ENCODE measurements at places on chromosomes 5 and 9. TPM values are rescaled to one million over a fixed set of nuclear protein-coding genes. Genes with fewer than 3 reads are reported as not detected.
A peak's percentile ranks its signal among the peaks of the same experiment; 100 is the strongest.

- no peak for DNase-seq
Observed at GRCh38 chr5:5511904-5512416, 89.5 kb downstream of the ICE1 start.

GRCh38 chr9:134217431-134218210 is 53.3 kb upstream of the RNU6ATAC start:
- DNase-seq, result no peak

The DCP2 gene
- 113 TPM for total RNA-seq

The TAF1L gene
- total RNA-seq, result 0.05 TPM

The TMED9 gene
- total RNA-seq, result 107 TPM

The SLCO6A1 gene
- not detected for total RNA-seq

GRCh38 chr9:71465392-71465791 is 302.9 kb downstream of the CEMIP2 start:
- no peak for DNase-seq

DNA sequence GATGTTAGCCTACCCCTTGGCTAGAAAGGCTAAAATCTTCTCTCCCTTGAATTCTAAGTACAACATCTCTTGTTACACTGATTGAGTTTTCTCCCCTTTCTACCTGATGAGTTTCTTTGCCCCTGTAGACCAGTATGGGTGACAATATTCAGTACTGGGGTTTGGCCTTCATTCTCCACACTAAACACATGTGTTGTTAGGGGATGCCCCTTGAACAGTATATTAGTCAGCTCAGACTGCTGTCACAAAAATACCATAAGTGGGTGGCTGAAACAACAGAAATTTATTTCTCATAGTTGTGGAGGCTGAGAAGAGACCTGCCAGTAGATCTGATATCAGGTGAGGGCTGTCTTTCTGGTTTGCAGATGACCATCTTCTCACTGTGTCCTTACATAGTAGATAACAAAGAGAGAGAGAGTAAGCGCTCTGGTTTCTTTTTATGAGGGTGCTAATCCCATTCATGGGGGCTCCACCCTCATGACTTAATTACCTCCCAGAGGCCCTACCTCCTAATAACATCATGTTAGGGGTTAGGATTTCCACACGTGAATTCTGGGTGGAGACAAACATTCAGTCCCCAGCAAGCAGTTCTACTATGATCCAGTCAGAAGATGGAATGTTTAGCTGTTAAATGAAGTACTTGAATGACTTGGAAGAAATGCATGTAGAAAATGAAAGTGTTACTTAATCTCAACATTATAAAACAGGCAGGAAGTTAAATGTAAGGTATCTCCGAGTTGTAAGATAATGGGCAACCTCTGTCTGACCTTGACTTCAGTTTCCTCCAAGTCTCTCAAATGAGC is 17.5 kb downstream of the VLDLR start:
- peak; percentile 26 for DNase-seq

The PCDHGB4 gene
- not detected for total RNA-seq

DNA sequence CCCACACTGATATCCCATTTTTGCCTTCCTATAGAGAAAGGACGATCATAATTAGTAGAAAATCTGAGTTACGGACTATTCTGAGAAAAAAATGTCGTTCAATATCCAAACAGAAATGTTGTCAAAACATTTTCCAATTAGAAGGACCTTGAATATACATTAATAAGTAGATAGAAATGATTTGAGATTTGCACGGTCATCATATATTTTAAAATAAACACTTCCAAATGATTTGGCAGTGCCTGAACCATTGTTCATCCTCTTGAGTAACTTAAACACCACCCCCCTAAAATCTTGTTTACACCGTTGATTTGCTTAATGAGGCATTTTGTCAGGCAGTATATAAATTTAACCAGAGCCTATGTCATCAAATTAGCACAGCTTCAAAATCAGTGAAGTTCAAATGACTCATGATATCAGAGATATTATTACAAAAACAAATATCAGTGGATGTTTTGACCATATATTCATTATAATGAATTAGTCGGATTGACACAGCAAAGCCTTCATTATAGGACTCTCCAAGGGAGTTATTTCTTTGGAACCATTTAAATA is 105.0 kb downstream of the ACTL7B start:
- no peak for DNase-seq

GRCh38 chr9:136861874-136862457 is 4.1 kb downstream of the EDF1 start:
- DNase-seq, result no peak

DNA sequence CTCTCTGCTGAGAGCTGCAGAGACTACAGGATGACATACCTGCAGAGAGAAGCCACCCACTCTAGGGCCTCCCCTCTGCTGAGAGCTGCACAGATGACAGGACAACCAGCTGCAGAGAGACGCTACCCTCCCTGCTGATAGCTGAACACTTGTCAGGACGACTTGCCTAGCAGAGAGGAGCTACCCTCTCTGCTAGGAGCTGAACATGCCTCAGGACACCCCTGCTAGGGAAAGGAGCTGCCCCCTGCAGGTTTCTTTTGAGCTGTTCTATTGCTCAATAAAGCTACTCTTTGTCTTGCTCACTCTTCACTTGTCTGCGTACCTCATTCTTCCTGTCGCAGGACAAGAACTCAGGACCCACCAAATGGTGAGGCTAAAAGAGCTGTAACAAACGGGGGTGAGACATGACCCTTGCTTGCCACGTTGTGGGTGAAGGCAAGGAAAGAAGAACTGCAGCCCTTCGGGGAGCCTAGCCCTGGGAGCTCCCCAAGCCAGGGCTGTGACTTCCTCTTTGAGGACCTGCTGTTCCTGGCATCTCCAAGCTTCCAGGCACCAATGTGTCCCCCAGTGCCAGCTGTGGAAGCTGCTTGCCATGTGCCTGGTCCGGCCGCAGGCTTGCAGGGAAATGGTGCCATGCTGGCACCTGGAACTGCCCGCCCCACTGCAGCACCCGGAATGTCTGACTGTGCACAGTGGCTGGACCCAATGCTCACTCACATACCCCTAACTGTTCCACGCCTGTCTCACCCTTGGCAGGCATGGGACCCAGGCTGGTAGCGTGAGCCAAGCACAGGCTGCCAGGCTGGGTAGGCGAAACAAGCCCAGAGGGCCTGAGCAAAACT is 5.1 kb upstream of the TESK1 start:
- no peak for DNase-seq

DNA sequence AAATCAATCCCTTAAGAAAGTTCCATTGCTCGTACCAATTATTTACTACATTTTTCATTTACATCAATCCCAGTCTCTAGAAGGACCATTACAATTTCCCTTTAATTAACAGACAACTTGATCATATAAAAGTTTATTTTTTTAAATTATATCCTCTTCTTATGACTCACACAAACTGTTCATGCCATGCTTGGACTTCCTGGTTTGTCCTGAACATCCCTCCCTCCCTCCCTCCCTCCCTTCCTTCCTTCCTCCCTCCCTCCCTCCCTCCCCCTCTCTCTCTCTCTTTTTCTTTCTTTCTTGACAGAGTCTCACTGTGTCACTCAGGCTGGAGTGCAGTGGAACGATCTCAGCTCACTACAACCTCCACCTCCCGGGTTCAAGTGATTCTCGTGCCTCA is 11.6 kb upstream of the CLTB start:
- no peak for DNase-seq

- DNase-seq, result no peak
Observed at GRCh38 chr5:122656160-122656559, 118.7 kb upstream of the SNX2 start.

The GABBR2 gene
- total RNA-seq, result not detected

The PSD2 gene
- total RNA-seq, result not detected

GRCh38 chr5:68170826-68171558 is 44.6 kb upstream of the PIK3R1 start:
- no peak for DNase-seq

The PCDHGC4 gene
- not detected for total RNA-seq

The KIF27 gene
- 6.4 TPM for total RNA-seq

DNA sequence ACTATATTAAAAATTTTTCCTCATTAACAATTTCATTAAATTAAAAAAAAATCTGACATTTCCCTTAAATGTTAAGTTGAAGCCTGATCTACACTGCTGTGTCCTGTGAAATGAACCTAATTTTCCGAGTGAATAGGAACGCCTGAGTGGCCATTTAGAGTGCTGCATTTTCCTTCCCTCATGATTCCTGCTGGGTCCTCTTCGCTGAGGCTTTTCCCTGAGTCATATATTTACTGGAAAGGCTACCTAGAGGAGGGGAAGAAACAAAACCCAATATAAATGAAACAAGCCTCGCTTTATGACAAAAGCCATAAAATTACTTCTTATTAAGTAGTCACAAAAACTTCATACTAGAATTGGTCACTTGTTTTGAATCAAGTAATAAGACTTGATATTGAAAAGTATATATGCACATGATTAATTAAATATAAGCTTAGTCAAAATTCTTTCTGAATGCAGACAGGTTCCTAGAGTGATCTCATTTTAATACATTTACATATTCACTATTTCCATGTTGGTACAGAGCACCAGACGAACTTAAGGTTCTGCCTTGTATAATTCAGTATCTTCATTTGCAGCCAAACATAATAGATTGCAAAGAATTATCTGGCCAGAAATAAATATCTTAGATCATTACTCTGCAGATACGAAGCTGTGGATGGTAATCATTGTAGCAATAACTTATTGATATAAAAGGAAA is 6.3 kb upstream of the ISCA1 start:
- DNase-seq, result no peak

DNA sequence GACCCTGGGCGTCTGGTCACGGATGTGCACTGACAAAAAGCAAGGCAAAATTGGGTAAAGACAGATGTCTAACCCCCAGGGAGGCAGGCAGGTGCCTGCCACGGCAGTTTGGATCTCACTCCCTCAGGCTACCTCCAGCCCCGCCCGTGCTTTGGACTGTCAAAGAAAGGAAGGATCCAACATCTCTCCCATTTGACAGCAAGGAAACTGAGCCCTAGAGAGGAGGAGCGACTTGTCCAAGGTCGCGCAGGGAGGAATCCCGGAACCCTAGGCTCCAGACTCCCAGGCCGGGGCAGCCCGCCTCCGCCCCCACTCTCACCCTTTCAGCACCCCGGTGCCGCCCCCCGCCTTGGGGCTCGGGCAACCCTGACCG is 376 bp downstream of the GOLGA1 start:
- no peak for DNase-seq

The ORM2 gene
- not detected for total RNA-seq

The HSPA5 gene
- 290 TPM for total RNA-seq

DNA sequence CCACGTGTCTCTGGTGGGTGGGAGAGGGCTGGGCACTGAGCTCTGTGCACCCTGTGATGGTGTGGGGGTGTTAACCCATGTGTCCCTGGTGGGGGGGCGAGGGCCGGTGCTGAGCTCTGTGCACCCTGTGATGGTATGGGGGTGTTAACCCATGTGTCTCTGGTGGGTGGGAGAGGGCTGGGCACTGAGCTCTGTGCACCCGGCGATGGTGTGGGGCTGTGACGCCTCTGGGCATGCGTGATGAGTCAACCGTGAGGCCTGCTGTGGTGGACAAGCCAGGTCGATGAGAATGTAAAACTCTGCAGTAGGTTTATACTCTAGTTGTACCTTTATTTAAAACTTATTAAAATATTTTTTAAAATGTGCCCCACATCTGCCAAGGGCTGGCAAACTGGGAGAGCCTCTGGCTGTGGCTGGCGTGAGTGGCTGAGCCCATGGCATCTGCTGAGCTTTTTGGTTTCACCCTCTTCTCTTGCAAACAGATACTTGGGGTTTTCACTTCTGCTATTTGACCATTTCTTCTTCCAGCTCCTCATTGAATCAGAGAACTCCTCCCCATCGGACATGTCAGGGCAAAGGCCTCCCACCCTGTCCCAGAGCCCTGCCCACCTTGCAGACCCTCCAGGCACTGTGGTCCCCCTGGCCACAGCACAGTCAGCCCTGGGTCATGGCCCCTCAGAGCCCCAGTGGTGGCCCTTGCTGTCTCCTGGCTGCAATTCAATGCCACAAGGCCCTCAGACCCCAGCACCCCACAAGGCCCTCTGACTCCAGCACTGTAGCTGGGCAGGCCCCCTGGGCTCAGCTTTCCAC is 18.5 kb upstream of the EXOC3 start:
- DNase-seq, result no peak

GRCh38 chr5:59769832-59770231 is 123.7 kb downstream of the PDE4D start:
- DNase-seq, result no peak

- DNase-seq, result no peak
Observed at GRCh38 chr5:6464441-6464840, 15.8 kb downstream of the UBE2QL1 start.

GRCh38 chr9:92635760-92636159 is 34.2 kb downstream of the IPPK start:
- DNase-seq, result no peak

- no peak for DNase-seq
Observed at GRCh38 chr5:127987354-127988145, 96.0 kb upstream of the SLC12A2 start.

- no peak for DNase-seq
Observed at GRCh38 chr9:94900222-94901018, 173.9 kb downstream of the AOPEP start.

DNA sequence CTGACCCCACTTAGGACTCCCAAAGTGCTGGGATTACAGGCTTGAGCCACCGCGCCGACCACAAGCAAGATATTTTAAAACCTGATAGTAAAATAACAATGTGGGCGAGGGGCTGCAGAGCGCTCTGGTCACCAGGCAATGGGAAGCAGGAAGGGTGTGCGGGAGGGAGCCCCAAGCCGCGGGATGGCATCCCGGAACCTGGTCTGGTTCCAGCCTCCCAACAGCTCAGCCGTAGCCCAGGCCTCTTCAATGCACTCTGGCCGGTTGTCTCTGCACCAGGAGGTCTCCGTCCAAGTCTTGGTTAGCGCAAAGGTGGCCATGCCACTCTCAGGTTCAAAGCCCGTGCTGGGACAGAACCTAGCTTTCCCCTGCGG is 694 bp upstream of the UAP1L1 start:
- no peak for DNase-seq

GRCh38 chr5:114204923-114205322 is 156.9 kb upstream of the KCNN2 start:
- DNase-seq, result no peak

The NR5A1 gene
- total RNA-seq, result 0.07 TPM

The TAF11L14 gene
- not detected for total RNA-seq

The SLC36A1 gene
- 3.4 TPM for total RNA-seq

DNA sequence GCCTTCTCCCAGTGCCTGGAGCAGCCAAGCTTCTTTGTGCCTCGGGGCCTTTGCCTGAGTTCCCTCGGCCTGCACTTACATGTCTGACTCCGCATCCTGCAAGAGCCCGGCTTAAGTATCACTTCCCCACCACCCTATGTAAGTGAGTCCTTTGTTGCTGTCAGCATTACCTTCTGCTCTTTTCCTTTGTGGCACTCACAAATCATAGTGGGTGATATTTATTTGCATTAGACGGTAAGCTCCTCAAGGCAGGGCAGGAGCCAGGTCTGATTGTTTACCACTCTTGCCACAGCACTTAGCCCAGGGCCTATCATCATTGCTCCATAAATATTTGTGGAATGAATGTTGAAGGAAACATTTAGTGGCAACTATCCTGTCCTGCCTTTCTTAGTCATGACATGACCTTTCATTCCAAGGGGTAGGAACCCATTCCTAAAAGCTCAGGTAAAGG is 4.8 kb downstream of the GM2A start:
- DNase-seq, result no peak

DNA sequence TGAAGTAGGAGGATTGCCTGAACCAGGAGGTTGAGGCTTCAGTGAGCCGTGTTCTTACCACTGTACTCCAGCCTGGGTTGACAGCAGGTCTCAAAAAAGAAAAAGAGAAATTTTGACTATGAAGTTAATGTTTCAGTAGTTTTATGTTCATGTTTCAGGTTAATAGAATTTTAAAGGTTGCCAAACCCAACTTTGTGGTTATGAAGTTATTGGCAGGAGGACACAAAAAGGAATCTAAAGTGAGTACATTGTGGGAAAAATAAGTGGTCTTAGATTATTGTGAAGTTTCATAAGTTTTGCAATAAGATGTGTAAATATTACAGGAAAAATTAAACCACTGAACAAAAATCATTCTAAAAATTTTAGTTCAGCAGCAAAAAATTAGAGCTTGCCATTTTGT is 78.6 kb downstream of the GOLM1 start:
- no peak for DNase-seq
